ENCODE measurements at places on chromosomes 5 and 9. TPM values are rescaled to one million over a fixed set of nuclear protein-coding genes. Genes with fewer than 3 reads are reported as not detected.
A peak's percentile ranks its signal among the peaks of the same experiment; 100 is the strongest.

DNA sequence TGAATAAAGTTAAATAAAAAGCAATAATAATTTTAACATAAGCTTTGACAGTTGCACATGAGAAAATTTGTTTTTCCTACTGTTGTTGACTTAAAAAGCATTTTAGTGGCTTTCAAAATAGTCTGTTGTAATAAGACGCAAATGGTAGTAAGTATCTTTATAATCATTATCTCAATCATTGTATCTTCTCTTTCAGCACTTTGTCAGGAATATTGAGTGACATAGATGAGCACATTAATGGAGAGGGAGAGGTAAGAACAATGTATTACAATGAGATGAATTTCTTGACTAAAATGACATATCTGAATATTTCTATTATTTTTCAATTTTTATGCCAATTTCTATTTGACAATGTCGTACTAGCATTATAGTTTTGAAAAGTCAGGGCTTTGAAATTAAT, 193.9 kb upstream of the MRPS30 start:
- no peak for DNase-seq

GRCh38 chr5:164119806-164120447, 614.5 kb downstream of the MAT2B start:
- DNase-seq: no peak

Gene SPATA31D4
- not detected for polyA plus RNA-seq

- DNase-seq: no peak
Observed at GRCh38 chr9:88925481-88925880, 65.8 kb upstream of the S1PR3 start.

DNA sequence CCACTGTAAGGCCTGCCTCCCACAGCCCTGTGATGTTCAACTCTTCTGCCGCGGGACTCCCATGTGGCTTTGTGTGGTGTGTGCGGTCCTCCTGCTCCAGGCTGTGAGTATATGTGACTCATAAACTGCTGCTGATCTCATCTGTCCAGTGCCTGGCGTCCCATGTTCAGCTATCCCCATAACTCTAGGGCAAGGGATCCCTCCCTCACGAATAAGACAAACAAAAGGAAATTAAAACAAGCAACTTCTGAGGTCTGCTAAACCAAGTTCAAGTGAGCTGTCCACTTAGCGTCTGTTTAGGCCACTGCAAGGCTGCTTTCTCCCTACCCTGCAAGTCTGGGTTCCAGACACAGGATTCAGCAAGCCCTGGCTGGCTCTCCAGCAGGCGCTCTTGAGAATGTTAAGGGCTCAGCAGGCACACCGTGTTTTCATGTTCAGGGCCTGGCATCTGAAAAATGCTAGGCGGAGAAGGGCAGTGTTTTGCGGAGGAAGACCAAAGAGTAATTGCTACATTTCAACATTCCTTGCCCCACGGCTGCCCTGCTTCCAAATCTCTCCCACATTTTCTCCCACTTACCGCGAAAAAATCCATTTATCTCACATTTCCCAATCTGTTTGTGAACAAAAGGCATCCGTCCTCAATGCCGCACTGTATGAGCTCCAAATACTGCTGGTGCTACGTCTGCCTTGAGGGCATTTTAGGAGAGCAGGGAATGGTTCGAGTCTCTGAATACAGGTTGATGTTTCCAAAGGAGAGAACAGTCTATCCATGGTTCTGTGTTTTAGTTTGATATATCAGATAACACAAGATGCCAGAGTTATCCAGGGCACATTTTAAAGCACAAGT, 280.2 kb downstream of the SEMA5A start:
- DNase-seq: peak; percentile 19

Gene ITK
- polyA plus RNA-seq: 0.97 TPM

- no peak for DNase-seq
Observed at GRCh38 chr5:116415989-116416388, 158.6 kb downstream of the SEMA6A start.

- no peak for DNase-seq
Observed at GRCh38 chr5:151947931-151948608, 23.4 kb upstream of the GLRA1 start.

DNA sequence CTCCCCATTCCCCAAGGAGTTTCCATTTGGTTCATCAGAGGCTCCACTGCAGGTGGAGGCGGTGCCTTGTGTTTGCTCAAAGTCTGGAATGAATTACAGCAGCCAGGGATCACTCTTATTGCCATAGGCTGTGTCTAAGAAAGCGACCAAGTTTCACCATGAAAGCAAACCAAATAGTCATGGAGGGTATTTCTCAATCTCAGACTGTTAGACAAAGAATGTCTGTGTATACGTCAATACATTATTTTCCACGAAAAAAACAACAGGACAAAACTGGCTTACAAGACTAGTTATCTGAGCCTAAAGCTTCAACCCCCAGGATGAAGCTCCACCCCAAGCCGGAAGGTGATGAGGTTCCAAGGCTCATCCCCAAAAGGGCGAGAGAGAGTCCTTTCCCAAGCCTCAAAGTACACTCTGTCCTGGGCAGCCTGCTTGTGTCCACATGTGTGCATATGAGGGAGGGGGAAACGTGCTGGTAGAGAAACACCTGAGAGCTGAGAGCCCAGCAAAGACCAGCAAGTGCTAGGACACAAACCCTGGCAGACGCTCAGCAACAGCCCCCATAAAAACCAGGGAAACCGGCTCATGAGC, 4.3 kb downstream of the B4GALT1 start:
- no peak for DNase-seq

DNA sequence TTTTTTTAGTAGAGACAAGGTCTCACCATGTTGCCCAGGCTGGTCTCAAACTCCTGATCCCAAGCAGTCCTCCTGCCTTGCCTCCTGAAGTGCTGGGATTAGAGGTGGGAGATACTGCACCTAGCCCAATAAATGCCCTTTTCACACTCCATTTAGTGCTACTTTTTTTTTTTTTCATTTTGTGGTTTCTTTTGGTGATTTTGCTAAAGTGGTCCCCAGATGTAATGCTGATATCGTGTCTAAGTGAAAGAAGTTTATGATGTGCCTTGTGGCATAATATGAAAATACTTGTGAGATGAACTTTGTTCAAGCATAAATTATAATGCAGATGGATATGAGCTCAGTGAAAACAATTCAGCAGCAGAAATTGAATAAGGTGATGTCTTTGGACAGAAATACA, 227.4 kb downstream of the ARHGAP26 start:
- no peak for DNase-seq

Gene WDR38
- 4.4 TPM for polyA plus RNA-seq

GRCh38 chr5:25160891-25161290, 516.1 kb upstream of the CDH10 start:
- no peak for DNase-seq

- DNase-seq: no peak
Observed at GRCh38 chr5:36889264-36889663, 12.7 kb downstream of the NIPBL start.

DNA sequence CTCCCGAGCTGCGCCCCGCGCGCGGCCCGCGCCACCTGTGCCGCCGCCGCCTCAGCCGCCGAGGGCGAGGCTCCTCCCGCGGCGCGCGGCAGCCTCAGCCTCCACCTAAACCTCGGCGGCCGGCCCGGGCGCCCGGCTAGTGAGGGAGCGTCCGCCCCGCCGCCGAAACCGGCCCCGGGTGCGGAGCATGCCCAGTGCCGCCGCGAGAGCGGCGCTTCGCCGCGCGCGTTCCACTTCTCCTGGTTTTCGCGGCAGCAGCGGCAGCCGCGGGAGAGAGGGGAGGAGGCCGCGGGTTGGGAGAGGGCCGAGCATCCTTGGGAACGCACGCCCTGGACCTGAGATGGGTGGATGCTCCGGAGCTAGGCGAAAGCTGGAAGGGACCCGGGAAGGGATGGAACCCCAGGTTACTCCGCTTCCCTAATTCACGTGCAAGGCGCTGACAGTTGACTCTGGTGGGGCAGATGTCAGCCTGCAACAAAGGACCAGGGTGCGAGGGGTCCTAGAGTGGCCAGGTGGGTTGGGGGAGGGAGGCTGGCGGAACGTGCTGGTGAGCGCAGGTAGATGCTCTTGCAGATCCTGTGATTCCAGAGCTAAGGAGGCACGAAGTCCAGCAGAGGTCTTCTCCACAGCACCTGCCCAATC, at the start of gene CTNND2:
TSS of gene CTNND2 (minus strand) at position 182 of the 642 bp plus-strand sequence. CDS start 593 bp downstream, outside the sequence.
- peak; percentile 23 for DNase-seq

GRCh38 chr5:158079097-158079496, 220.2 kb upstream of the CLINT1 start:
- no peak for DNase-seq

GRCh38 chr5:132526290-132526973, 16.9 kb downstream of the IL5 start:
- peak; percentile 48 for DNase-seq

DNA sequence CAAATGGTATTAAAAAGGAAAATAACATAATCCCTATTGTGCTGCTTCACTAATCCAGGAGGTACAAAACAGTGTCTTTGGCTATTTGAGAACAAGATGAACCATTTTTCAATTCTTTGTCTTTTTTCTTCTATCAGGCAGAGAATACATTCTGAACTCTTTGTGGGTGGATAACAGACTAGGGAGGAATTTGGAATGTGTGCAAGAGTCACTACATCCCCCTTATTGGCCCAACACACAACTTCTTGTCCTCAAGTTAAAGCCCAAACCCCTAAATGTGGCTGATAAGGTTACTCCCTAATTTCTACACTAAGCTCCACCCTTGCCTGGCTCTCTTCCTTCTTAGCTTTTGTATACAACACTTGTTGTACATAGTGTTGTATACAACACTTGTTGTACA, 342.7 kb upstream of the RFX3 start:
- DNase-seq: no peak

GRCh38 chr5:14414656-14415023, 167.0 kb upstream of the OTULINL start:
- DNase-seq: no peak

DNA sequence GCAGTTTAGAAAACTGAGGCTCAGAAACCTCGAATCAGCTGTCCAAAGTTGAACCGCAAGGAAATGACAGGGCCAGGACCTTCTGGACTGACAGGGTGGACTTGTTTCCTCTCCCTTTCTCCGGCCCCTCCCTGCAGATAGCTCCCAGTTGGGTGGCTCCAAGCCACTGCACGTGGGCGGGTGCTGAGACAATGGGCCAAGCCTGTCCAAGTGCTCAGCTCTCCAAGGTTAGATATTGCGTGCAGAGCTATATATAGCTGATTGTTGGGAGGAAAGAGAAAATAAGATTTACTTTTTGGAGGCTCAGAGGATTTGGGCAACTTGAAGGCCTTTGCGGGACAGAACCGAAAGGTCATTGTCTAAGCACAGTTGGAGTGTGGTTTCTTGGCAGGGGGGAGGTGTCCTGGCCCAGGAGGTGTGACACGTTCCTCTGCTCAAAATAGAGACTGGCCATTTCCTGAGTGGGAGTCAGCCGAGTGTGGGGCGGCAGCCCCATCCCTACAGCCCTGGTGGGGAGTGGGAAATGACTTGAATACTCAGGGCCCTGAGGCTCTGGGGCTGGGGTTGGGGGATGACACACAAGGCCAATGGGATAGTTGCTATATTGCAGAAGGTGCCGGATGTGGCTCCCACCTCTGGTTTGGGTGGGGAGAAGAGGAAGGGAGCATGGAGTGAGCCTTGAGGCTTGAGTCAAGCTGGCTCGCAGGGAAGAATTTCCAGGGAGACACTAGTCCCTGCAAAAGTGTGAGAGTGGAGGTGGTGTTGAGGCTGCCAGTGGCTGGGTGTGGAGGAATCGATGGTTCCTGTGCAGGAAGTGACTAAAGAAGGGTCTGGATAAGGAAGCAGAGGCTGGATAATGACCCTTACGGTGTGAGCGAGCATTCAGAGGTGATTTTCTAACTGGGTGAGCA, 44.4 kb upstream of the SMAD5 start:
- no peak for DNase-seq

DNA sequence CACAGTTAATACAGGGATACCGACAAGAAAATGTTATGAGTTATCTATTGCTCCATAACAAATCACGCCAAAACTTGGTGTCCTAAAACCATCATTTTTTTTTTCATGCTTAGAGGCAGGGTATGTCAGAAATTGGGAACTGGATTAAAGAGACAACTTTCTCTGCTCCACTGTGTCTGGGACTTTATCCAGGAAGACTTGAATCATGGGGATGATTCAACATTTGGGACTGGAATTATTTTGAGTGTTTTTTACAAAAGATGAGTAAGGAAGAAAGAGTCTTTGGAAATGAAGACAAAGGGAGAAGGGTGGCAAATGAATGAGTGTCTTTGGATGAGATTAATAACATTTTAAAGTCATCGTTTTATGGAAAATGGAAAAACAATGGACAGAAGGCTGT, 1883.7 kb upstream of the C9orf72 start:
- no peak for DNase-seq

DNA sequence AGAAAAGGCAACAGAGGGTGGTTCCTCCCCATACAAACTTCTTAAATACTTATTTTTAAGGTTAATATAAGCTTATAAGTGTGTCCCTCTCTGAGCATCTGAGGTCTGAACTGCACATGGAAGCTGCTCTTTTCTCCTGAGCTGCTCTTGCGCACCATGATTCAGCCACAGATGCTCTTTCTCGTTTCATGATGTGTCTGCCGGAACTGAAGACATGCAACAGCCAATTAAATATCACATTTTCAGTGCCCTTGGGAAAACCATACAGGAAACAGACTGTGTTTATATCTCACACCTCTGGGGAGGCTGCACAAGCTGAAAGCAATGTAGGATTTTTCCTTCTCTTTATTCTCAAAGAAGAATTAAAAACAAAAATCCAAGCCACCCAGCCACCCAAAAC, 96.8 kb upstream of the NREP start:
- peak; percentile 83 for DNase-seq

DNA sequence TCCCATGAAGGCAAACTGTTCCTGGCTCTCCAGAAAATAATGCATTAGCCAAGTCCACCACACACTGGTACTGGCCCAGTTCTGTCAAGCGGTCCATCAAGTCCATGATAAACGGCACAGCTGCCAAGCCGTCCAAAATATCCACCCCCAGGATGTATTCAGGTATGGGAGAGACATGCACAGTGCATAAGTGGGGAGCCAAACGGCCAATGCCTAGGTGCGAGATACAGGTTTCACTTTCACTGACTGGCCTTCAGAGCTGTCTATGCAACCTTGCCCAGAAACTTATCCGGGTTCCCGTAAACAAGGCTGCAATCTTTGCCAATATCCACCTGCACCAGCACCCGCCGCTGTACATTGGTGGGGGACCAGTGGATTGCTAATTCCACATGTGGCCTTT, 795.8 kb downstream of the EFNA5 start:
- no peak for DNase-seq

Gene PCDHGB6
- 6.4 TPM for polyA plus RNA-seq

GRCh38 chr5:157387683-157388093, 72.3 kb upstream of the NIPAL4 start:
- DNase-seq: no peak

GRCh38 chr5:105413406-105413990, 1850.9 kb upstream of the NUDT12 start:
- DNase-seq: no peak

GRCh38 chr5:35672995-35673394, 55.3 kb downstream of the SPEF2 start:
- no peak for DNase-seq

DNA sequence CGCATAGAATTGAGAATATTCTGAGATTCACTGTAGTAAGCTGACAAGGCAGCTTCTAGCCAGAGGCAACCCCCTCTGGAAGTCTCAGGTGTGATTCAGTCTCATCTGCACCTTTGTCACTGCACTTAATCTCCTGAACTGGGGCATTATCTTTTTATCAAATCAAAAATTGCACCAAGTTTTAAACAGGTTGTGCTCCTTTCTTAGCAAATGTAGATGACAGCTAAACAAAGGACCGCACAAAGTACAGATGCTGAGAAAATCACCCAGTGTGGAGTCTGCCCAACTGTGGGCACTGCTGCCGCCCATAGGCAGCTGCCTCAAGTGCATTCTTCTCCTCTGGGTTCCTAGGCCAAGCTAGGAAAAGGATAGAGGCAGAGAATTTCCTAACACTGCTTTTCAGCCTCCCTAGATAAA, 51.1 kb downstream of the STARD4 start:
- no peak for DNase-seq

GRCh38 chr5:3715062-3715461, 119.4 kb downstream of the IRX1 start:
- no peak for DNase-seq

Measured in right lung (tissue), 10 donors.